ENCODE measurements at places on chromosomes 12 and 14. TPM values are rescaled to one million over a fixed set of nuclear protein-coding genes. Genes with fewer than 3 reads are reported as not detected.

- no peaks in the 10 kb centered on the region for H3K4me1 ChIP-seq
- no peak for DNase-seq
- H3K4me3 ChIP-seq: no peak overlapping the region
- H3K27me3 ChIP-seq: no peaks in the 10 kb centered on the region
- peaks cover 30% of the 10 kb centered on the region for H3K36me3 ChIP-seq
- no peak overlapping the region for H3K27ac ChIP-seq
Measured at GRCh38 chr14:77574446-77575115, 41.9 kb downstream of the SPTLC2 start.

GRCh38 chr12:49564686-49565405 is 3.1 kb downstream of the MCRS1 start:
- H3K27me3 ChIP-seq: no peaks in the 10 kb centered on the region
- H3K4me1 ChIP-seq: peaks cover 54% of the 10 kb centered on the region
- H3K4me3 ChIP-seq: no peak overlapping the region
- peaks cover 33% of the 10 kb centered on the region for H3K36me3 ChIP-seq

- DNase-seq: peak; percentile 24
- H3K4me1 ChIP-seq: peaks cover 85% of the 10 kb centered on the region
- H3K4me3 ChIP-seq: peak overlapping the region; percentile 86
- peaks cover 84% of the 10 kb centered on the region for H3K36me3 ChIP-seq
Measured at GRCh38 chr14:99255621-99256482, 16.1 kb downstream of the BCL11B start.

DNA sequence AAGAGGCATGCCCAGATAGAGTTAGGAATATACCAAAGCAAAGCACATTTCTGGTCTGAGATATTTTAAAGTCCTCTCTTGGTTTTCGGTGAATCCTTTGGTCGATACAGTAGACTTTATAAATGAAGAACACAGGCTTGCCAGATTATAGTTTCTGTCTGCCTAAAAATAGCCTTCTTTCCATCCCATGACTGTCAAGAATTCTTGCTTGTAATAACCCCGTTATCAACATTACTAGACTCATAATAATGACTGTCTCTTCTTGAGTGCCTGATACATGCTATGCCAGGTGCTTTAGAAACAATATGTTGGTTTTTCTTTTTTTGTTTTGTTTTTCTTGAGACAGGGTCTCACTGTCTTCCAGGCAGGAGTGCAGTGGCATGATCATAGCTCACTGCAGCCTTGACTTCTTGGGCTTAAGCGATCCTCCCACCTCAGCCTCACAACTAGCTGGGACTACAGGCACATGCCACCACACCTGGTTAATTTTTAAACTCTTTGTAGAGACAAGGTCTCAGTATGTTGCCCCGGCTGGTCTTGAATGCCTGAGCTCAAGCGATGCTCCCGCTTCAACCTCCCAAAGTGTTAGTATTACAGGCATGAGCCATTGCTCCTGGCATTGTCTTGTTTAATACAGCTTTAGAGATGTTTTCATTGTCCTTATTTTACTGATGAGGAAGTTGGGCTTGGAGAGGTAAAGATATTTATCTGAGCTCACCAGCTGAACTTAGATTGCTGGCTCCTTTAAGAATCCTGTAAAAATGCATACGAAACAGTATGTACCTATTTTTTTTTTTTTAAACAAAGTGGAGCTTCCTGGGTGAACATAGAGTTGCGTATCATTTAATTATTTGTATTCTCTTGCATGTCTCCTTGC is 30.4 kb downstream of the CHST11 start:
- no peaks in the 10 kb centered on the region for H3K27me3 ChIP-seq
- peaks cover 82% of the 10 kb centered on the region for H3K4me1 ChIP-seq
- H3K4me3 ChIP-seq: no peak overlapping the region

- no peak for DNase-seq
- peaks cover 4% of the 10 kb centered on the region for H3K27me3 ChIP-seq
- no peak overlapping the region for H3K4me3 ChIP-seq
- H3K27ac ChIP-seq: no peak overlapping the region
- H3K36me3 ChIP-seq: no peaks in the 10 kb centered on the region
Measured at GRCh38 chr12:54882079-54882478, 27.8 kb downstream of the MUCL1 start.

GRCh38 chr14:33711811-33712216 is 239.1 kb downstream of the EGLN3 start:
- H3K27me3 ChIP-seq: no peaks in the 10 kb centered on the region
- no peaks in the 10 kb centered on the region for H3K4me1 ChIP-seq
- DNase-seq: no peak
- no peak overlapping the region for H3K4me3 ChIP-seq
- no peaks in the 10 kb centered on the region for H3K36me3 ChIP-seq
- H3K27ac ChIP-seq: no peak overlapping the region

DNA sequence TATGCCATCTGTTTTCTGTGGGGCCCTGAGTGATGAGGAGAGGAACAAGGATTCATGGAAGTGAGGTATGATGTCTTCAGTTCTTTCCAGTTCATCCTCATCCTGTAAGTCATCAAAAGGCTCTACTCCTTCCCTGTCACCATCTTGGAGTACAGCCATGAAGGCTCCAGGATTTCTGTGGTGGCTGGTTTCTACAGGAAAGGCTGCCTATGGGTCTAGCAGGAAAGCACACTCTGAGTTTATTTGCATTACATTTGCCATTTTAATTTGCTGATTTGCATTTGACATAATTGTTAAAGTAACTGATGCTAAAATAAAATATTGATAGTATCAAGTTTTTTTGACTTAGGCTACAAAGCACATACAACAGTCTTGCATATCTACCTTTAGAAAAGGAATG is 11.2 kb downstream of the TTC6 start:
- peaks cover 34% of the 10 kb centered on the region for H3K27me3 ChIP-seq
- H3K4me3 ChIP-seq: no peak overlapping the region
- no peaks in the 10 kb centered on the region for H3K36me3 ChIP-seq
- DNase-seq: no peak

- H3K4me1 ChIP-seq: no peaks in the 10 kb centered on the region
- H3K4me3 ChIP-seq: no peak overlapping the region
- H3K27me3 ChIP-seq: peaks cover 1% of the 10 kb centered on the region
- no peaks in the 10 kb centered on the region for H3K36me3 ChIP-seq
- no peak overlapping the region for H3K27ac ChIP-seq
Measured at GRCh38 chr14:32991691-32992090, 53.0 kb downstream of the NPAS3 start.

GRCh38 chr12:95601091-95601961 is 50.0 kb upstream of the USP44 start:
- H3K27me3 ChIP-seq: no peaks in the 10 kb centered on the region
- H3K4me1 ChIP-seq: no peaks in the 10 kb centered on the region
- DNase-seq: no peak
- no peaks in the 10 kb centered on the region for H3K36me3 ChIP-seq

Gene GRIP1
- 0.51 TPM for total RNA-seq

Gene KRT8
- 0.29 TPM for total RNA-seq

Gene BHLHE41
- total RNA-seq: not detected

Gene CMKLR1
- not detected for total RNA-seq

Gene CLMN
- total RNA-seq: 0.31 TPM
